Uterus (tissue), 4 donors: ENCODE measurements at places on chromosomes 11 and 22. TPM values are rescaled to one million over a fixed set of nuclear protein-coding genes. Genes with fewer than 3 reads are reported as not detected.

DNA sequence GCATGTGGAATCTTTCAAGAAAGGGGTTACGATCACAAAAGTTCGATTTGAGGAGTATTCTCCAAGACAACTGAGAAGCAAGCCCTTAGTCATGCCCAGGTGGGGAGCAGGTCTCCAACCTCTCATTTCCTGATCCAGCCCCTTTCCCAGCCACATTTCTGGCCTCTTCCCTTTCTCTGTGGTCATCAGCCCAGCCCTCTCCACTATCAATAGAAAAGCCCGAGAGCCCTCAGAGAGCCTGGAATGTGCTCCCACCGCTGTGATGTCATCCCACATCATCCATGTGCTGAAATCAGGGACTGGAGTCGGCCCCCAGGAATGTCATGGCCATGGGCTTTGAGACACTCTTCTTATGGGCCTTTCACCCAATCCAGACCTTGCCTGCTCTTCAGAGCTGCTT, 62.6 kb downstream of the KCNJ1 start:
- no peaks in the 10 kb centered on the region for H3K27me3 ChIP-seq
- H3K27ac ChIP-seq: no peak overlapping the region
- no peaks in the 10 kb centered on the region for H3K4me1 ChIP-seq

DNA sequence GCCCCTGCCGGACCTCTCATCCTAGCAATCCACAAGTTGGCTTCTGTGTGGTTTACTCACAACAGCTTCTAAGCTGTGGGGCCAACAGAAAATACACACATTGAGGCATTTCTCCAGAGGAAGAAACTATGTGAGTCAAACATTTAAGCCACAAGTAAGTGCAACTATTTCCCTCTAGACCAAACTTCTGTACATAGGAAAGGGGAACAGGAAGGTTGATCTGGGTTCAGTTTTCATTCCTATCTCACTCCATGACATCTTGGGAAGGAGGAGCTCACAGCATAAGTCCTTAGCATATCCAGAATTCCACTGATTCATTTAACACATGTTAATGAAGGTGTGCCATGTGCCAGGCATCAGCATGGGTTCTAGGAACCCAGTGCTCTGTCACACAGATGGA, 72.8 kb upstream of the PICALM start:
- H3K4me1 ChIP-seq: no peaks in the 10 kb centered on the region
- no peak overlapping the region for H3K27ac ChIP-seq
- H3K36me3 ChIP-seq: no peaks in the 10 kb centered on the region

DNA sequence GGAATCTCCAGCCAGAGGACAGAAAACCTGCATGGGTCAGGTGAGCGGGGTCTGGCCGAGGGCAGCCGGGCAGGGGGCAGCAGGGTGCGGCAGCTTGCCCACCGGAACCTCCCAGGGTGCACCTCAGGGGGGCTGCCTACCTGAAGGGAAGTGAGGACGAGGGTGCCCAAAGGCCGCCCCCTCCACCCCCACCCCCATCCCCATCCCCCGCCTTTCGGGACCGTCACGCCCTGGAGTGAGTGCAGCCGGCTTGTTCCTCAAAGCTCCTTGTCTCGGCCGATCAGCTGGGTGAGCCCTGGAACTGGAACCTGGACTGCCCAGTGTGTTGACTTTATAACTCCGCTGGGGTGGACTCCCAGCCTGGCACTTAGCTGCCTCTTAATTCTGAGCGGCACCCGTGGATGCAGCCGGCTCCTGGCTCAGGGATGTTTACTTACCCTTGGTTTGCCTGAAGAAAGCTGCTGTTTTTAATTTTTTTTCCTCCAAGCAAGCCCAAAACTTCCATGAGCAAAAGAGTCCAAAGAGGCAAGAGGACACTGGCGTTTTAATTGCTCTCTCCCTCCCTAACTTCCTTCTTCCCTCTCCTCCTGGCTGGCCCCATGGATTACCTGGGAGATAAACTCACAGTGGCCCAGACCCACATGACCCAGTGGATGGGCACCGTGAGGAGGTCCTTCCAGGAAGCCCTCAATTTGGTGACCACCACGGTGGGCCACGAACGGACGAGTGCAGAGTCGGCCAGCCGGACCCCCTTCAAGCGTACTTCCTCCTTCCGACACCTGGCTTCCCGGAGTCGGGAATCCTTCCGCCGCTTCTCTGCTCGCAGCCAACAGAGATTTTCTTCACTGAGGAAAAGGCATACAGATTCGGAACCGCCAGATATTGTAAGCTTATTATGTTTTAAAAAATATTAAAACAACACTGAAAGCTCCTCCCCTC, 87.8 kb upstream of the CRYBB3 start:
- no peaks in the 10 kb centered on the region for H3K4me1 ChIP-seq
- peak overlapping the region; percentile 45 for H3K4me3 ChIP-seq

DNA sequence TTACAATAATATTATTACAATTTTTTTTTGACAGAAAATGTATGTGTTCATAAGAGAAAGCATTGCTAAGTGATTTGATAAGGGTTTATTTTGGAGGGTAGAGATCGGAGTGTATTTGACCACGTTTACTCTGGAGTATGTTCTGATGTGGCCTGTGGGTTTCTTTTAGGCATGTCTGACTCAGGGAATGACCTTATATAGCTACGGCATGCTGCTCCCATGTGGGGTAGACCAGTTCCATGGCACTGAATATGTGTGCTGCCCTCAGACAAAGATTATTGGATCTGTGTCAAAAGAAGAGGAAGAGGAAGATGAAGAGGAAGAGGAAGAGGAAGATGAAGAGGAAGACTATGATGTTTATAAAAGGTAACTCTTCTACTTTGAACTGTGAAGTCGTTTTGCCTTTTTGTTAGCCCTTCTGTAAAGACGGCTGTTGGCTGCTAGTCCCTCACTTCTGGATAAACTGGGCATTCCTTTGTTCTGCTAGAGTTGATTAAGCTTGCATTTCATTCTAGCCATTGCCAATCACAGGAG, 38.1 kb upstream of the ST14 start:
- no peak overlapping the region for H3K27ac ChIP-seq
- no peak overlapping the region for H3K4me3 ChIP-seq
- no peak for DNase-seq
- H3K4me1 ChIP-seq: peaks cover 5% of the 10 kb centered on the region
- H3K36me3 ChIP-seq: no peaks in the 10 kb centered on the region

- no peak overlapping the region for H3K27ac ChIP-seq
- H3K4me3 ChIP-seq: no peak overlapping the region
- no peak for DNase-seq
- H3K27me3 ChIP-seq: no peaks in the 10 kb centered on the region
- H3K4me1 ChIP-seq: peaks cover 3% of the 10 kb centered on the region
These were observed 43.2 kb upstream of the ACCSL start for GRCh38 chr11:44004452-44005062.

DNA sequence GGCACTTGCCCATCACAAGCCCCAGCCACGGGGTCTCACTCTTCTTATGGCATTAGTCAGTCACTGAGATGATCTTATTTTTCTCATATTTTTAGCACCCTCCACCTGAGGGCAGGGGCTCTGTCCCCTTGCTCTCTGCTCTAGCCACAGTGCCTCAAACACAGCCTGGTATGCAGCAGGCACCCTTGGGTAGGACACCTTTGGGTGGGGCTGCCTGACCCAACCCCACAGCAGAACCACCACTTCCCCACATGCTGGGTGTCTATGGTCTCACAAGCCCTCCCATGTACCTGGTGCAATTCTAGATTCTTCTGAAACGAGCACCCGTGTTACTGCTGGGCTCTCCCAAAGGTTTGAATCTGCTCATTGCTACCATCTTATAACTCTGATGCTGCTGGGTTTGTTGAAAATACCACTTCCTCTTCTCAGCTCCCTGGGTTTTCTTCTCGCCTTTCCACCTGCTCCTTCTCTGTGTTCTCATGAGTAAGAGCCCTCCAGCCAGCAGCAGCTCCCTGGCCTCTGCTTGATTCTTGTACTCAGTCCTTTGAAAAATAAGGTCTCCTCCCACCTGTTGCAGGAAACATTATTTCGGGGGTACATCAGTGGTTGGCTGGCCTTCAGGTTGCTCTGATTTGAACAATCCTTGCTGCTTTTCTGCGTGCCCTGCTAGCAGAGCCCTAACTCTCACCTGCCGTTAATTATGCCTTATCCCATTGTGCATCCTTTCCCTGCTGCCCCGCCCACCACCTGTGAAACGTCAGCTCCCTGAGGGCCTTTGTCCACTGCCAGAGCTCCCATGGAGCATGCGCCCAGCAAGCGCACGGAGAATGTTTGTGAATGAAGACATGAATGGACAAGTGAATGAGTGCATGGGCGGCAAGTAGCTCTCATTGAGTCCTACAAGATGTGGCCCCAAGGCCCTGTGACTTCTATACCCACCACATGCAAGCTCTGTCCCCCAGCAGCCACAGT, 1181.6 kb downstream of the TBC1D22A start:
- H3K4me1 ChIP-seq: no peaks in the 10 kb centered on the region
- DNase-seq: no peak
- no peaks in the 10 kb centered on the region for H3K36me3 ChIP-seq
- H3K27ac ChIP-seq: no peak overlapping the region
- H3K27me3 ChIP-seq: no peaks in the 10 kb centered on the region

DNA sequence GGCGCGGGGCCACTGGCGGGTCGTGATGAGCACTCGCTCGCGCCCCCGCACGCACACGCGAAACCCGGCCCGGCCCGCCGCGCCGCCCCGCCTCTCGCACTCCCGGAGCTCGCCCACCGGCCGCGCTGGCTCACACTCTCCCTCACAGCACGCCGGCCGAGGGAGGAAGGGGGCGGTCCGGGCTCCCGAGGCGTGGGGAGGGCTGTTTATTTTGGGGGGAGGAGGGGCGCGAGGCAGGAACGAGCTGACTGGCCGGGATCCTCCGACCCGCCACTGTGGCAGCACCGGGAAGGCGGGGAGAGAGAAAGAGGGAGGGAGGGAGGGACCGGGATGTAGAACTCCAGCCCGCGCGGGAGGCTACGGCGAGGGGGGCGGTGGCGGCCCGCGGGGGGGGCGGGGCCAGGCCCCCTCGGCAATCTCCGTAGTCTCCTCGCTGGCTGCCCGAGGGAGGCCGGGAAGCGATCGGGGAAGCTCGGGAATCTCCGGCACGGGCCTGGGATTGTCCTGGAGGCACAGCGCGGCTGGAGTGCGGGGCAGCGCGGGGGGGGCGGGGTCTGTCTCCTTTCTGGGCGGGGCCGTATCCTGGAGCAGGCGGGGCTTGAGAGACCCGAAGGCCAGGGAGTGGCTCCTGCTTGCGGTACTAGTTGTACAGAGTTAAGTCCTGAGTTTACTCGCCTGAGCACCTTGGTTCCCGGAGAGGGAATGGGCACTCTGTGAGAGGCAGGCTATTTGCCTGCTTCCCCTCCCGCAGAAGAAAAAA, at the start of gene RBFOX2:
TSS of gene RBFOX2 (minus strand) at position 179 of the 760 bp plus-strand sequence. CDS start 399 bp downstream, outside the sequence.
- peaks cover 9% of the 10 kb centered on the region for H3K4me1 ChIP-seq
- peak within 1 kb of the TSS; percentile 96 for H3K27ac ChIP-seq
- peak; percentile 99 for DNase-seq
- no peaks in the 10 kb centered on the region for H3K36me3 ChIP-seq
- H3K27me3 ChIP-seq: no peaks in the 10 kb centered on the region
- peak within 1 kb of the TSS; percentile 82 for H3K4me3 ChIP-seq

DNA sequence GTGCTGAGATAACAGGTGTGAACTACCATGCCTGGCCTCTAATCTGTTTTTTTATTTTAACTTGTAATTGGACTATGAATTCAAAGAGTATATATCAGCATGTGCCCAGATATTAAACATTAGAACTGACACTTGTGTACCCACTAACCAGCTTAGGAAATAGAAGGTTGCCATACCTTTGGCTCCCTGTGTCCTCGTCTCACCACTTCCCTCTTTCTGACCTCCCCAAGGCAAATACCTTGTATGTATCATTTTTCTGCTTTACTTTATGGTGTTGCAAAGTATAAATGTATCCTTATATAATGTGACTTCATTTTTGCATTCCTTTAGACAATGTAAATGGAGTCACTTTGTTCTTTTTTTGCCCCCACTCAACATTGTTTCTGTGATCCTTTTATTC, 9.1 kb downstream of the PPP6R3 start:
- no peaks in the 10 kb centered on the region for H3K36me3 ChIP-seq
- DNase-seq: no peak
- no peak overlapping the region for H3K27ac ChIP-seq
- H3K4me3 ChIP-seq: no peak overlapping the region
- H3K4me1 ChIP-seq: peaks cover 16% of the 10 kb centered on the region
- H3K27me3 ChIP-seq: no peaks in the 10 kb centered on the region

GRCh38 chr11:64343767-64344559, 4.0 kb downstream of the CCDC88B start:
- H3K4me1 ChIP-seq: no peaks in the 10 kb centered on the region
- H3K4me3 ChIP-seq: no peak overlapping the region
- H3K27ac ChIP-seq: no peak overlapping the region
- H3K27me3 ChIP-seq: no peaks in the 10 kb centered on the region

DNA sequence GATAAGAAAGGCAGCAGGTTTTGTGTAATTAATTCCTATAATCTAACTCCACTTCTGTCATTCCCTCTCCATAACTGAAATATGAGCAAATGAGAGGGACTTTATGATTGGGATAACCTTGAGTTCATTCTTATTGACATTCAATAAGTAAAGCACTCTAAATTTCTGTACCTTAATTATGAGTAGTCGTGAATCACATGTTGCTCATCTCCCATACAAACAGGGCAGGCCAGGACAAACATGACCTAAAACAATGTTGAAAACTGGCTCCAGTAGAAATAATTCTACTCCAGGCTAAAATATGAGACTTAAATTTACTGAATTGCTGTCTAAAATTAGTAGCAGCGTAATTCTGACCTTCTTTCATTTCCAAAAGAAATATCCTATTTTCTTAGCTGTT, 505.4 kb downstream of the NELL1 start:
- H3K4me3 ChIP-seq: no peak overlapping the region
- H3K27ac ChIP-seq: no peak overlapping the region
- no peaks in the 10 kb centered on the region for H3K27me3 ChIP-seq
- no peaks in the 10 kb centered on the region for H3K4me1 ChIP-seq
- DNase-seq: no peak

DNA sequence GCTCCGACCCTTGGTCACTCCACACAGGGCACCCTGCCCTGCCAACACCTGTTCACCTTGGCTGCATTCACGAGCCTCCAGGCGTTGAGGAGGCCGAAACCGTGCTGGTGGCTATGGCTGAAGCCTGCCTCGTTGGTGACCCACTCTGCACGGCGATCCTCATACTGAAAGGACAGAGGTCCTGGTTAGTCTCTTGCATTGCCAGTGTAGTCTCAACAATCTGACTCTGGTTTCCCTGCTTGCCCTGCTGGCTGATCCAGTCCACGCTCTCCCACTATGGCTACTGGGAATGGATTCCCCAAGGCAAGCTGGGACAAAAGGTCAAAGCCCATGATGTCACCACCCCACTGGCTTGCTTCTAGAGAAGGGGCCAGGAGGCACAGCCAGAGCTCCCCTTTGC, 12.9 kb downstream of the PCSK7 start:
- DNase-seq: peak; percentile 38
- no peak overlapping the region for H3K4me3 ChIP-seq
- H3K4me1 ChIP-seq: peaks cover 35% of the 10 kb centered on the region
- H3K27me3 ChIP-seq: no peaks in the 10 kb centered on the region

Gene OR6T1
- not detected for total RNA-seq

Gene CEP126
- total RNA-seq: 9.2 TPM

Gene CSF2RB
- 7.4 TPM for total RNA-seq

Gene PYGM
- total RNA-seq: 8.8 TPM

Gene UQCC3
- 0.51 TPM for total RNA-seq

Gene TRIM48
- not detected for total RNA-seq

Gene APOBEC3C
- 4.1 TPM for total RNA-seq

Gene PATE2
- total RNA-seq: not detected
